ENCODE measurements at places on chromosomes 1 and 21.
A peak's percentile ranks its signal among the peaks of the same experiment; 100 is the strongest.

DNA sequence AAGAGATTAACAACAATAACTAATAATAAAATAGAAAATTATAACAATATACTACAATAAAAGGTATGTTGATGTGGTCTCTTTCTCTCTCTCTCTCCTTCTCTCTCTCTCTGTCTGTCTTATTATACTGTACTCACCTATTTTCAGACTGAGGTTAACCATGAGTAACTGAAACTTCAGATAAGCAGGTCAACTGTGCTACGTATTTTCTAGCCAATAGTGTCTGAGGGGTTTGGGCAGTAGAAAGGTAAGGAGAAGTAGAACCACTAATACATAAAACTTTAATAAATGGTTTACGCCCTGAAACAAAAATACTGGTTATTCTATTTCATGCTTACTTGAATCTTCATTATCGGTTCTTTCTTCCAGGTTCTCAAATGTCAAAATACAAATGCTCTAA is 71.0 kb upstream of the LRRC53 start:
- DNase-seq: no peak

GRCh38 chr1:228038387-228039005 is 31.7 kb downstream of the WNT3A start:
- no peak for DNase-seq

GRCh38 chr1:213606252-213606820 is 381.4 kb upstream of the PROX1 start:
- DNase-seq: no peak

DNA sequence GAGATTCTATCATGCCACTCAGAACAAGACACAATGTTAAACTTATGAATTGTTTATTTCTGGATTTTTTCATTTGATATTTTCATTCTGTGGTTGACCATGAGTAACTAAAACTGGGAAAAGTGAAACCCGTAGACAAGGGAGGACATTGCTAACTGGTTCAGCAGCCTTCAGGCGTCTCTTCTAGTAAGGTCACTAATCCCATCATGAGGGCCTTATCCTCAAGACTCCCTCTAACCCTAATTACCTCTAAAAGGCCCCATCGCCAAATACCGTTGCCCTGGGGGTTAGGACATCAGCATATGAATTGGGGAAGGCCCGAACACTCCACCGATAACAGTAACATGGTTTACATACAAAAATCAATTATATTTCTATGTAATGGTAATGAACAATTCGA is 247.6 kb downstream of the TM2D1 start:
- DNase-seq: no peak

DNA sequence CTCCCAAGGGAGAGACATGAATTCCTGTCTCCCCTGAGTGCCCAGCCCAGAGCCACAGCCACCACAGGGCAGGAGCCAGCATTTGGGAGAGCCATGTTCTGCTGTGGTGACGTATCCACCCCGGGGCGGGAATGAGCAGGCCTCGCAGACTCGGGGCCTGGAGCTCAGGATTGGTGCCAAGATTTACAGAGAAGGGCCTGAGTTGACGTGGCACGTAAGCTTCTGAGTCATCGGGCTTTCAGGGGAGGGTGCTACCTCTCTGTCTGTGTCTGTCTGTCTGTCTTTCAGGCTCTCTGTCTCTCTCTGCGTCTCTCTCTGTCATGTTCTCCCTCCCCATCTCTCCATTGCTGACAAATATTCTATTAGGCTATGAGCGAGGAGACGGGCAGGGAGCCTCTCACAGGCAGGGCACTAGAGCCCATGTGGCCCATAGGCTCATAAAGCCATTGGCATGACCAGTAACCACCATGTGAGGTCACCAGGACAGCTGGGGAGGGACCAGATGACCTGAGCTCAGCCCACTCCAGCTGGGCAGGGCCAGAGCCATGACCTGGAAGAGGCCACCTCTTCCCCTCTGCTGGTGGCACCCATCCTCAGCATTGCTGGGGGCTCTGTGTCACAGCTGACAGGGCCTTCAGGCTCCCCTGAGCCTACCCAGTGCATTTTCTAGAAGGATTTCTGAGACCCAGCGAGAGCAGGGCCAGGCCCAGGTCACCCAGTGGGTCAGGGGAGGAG is 300.0 kb upstream of the VAMP3 start:
- peak; percentile 98 for DNase-seq

GRCh38 chr21:34991366-34991957 is 57.6 kb downstream of the RUNX1 start:
- no peak for DNase-seq

GRCh38 chr1:24967555-24967954 is 37.5 kb upstream of the RUNX3 start:
- no peak for DNase-seq

- DNase-seq: no peak
Measured at GRCh38 chr1:37137014-37137413, 102.7 kb upstream of the GRIK3 start.

GRCh38 chr1:230863449-230863848 is 4.9 kb downstream of the C1orf198 start:
- no peak for DNase-seq

GRCh38 chr1:22342734-22343191 is 108.9 kb upstream of the ZBTB40 start:
- no peak for DNase-seq

- DNase-seq: no peak
Measured at GRCh38 chr1:68528243-68528642, 31.4 kb upstream of the DEPDC1 start.

DNA sequence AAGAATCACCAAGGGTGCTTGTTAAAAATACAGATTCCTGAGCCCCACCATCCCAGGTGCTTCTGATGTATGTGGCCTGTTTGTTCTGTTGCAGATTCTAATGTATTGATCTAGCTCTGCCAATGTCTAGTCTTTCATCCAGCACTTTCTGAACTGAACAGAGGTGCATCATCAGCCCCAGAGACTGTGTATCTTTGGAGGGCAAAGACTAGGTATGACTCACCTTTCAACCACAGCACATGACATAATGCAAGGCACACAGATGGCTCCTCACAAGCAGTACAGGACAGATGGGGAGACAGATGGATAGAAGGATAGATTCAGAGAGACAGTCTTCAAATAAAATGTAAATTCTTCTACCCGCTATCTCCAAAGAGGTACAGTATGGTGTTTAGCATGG is 32.3 kb downstream of the CD58 start:
- no peak for DNase-seq

DNA sequence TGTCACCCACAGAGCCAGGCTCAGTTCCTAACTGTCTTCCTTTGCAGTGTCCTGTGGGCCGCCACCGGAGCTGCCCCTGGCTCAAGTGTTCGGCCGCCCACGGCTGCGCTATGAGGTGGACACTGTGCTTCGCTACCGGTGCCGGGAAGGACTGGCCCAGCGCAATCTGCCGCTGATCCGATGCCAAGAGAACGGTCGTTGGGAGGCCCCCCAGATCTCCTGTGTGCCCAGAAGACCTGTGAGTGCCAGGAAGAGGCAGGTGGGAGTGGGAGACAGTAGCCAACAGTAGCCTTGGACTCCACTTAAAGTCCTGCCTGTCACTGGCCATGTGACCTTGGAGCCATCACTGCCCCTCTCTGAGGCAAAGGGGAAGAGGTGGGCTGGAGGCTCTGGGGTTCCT is 16.6 kb downstream of the BCAN start:
- DNase-seq: no peak

DNA sequence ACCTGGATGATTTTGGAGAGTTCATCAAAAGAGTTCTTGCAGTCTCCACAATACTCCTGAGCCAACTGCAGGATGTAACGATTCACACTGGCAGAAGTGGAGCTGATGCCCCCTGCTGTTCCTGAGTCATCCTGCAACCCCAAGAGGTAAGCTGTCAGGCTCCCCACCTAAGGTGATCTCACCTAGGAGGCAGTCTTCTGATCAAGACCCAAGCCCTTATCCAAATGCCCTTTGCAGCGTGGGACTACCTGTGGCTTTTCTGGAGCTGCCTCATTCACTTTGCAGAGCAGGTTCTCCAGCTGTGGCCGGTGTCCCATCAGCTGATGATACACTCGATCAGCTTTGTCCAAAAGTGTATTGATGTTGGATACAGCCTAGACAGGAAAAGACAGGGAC is 96.4 kb downstream of the UBR4 start:
- DNase-seq: no peak

DNA sequence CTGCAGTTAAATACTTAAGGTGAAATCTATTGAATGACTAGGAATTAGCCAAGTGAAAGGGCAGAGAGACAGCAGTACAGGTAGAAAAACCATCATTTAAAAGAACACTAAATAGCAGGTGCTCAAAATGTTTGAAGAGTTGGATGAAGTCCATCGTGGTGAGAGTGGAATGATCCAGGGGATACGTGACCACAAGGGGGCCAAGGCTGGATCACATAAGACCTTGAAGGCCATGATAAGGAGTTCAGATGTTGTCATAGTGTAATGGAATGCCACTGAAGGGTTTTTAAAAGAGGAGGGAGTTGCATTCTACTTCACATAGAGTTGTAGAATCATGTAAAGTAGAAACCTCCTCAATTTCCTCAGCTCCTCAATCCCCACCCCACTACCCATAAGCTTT is 34.8 kb upstream of the HOOK1 start:
- no peak for DNase-seq

Measured in amniotic stem cell (primary cell).